ENCODE measurements at places on chromosomes 16 and 17.

GRCh38 chr16:47721006-47721637 lies 260.0 kb downstream of the PHKB start:
- DNase-seq: no peak

- no peak for DNase-seq
These were observed 22.1 kb upstream of the FASN start for GRCh38 chr17:82120148-82120547.

GRCh38 chr17:8417806-8418205 lies 17.9 kb upstream of the NDEL1 start:
- DNase-seq: no peak

- DNase-seq: no peak
These were observed 71.6 kb downstream of the CDK5R1 start for GRCh38 chr17:32558326-32558955.

- DNase-seq: no peak
These were observed 1.7 kb downstream of the CTDNEP1 start for GRCh38 chr17:7249830-7250229.

DNA sequence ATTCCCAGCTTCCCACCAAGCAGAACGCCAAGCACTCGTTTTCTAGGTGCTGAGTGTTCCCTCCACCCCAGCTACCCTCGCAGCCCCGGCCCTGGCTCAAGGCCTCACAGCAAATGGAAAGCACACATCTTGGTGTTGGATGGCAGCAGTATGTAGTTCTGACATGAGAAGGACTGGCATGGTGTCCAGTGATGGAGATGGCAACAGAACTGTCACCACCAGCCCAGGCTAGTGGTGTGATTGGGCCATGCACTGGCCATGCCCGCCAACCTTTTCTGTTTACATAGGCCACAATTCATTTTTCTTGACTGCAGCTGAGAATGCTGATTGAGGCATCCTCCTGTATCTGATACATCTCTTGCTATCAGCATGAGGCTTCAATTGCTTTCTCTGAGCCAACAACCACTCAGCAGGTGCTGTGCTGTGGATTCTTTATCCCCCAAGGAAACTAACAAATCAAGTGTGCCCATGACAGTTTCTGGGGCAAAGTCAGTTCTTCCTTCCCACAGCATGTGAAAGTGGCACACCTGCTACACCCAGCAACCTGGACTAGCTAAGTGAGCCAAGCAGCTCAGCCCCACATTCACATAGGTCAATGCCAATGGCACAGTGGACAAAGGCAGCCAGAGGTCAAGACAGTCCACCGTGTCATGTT lies 3.8 kb downstream of the SLC12A4 start:
- DNase-seq: no peak

DNA sequence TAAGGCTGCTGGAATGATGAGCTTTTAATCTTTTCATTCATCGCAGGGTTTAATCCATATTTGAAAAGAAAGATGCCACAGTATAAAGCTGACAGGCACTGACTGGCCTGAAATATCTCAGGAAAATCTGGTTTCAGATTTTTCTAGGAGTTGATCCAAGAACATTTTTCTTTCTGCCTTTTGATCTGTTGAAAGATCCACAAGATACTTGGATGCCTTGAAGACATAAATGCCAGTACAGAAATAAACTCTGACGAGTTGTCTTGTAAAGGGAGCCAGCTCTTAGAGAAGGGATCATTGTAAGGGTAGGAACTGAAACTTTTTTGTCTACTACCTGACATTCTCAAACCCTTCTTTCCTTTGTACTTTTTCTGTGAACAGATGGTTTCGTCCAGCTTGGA lies 25.4 kb upstream of the KRT20 start:
- no peak for DNase-seq

DNA sequence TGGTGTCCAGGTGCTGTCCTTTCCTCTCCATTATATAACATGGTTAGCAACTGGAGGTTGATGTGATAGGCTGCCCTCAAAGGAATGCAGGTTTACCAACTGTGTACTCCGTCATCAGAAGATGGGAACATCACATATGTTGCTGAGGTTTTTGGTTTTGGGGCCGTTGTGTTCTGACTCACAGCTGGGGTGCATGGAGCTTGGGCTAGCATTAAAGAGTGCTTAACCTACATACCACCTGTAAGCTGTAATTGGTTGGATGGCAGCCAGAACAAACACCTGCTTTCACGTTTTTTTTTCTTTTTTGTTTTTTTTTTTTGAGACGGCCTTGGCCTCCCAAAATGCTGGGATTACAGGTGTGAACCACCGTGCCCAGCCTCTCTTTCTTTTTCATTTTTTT lies 20.9 kb downstream of the TMEM11 start:
- DNase-seq: no peak

- no peak for DNase-seq
These were observed 129.2 kb upstream of the TOM1L1 start for GRCh38 chr17:54771409-54771915.

DNA sequence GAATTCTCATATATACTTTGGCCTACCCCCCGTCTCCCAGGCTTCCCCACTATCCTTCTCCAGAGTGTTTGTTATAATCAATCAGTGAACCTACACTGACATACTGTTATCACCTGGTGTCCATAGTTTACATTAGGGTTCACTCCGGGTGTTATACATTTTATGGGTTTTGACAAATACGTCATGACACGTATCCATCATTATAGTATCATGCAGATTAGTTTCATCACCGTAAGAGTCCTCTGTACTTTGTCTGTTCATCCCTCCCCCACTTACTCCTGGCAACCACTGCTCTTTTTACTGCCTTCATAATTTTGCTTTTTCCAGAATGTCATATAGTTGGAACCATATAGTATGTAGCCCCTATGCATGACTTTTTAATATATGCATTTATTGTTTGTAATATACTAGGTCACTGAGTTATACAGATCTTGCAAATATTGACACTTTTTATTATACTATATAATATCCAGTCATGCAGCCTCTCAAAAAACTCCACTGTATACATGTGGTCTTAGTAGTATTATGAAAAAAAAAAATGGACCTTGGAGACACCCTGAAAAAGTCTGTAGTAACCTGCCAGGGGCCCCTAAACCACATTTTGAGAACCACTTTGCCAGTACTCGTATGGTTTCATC lies 28.4 kb downstream of the PPM1D start:
- no peak for DNase-seq

GRCh38 chr17:13597723-13598347 lies 3.9 kb downstream of the HS3ST3A1 start:
- DNase-seq: peak; percentile 34

GRCh38 chr16:16007743-16008111 lies 58.3 kb downstream of the ABCC1 start:
- DNase-seq: no peak

DNA sequence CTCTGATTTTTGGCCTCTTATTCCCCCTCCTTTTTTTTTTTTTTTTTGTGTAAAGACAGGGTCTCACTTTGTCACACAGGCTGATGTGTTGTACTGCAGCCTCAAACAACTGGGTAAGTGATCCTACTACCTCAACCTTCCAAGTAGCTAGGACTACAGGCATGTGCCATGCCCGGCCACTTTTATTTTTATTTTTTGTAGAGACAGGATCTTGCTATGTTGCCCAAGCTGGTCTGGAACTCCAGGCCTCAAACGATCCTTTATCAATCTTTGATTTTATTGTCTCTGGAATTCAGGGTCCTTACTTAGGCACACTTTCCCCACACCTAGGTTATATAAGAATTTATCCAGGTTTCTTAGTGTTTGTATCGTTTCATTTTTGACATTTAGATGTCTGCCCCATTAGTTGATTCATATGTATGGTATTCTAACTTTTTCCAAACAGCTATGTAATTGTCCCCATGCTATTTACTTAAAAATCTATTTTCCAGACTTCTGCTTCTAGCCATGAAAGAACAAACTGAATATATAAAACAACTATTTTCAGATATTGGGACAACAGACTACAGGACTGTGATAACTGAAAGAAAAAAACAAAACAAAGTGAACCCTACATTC lies 13.9 kb downstream of the CMC2 start:
- DNase-seq: no peak

GRCh38 chr17:8598913-8599312 lies 31.6 kb downstream of the MYH10 start:
- no peak for DNase-seq
